ENCODE measurements at places on chromosomes 11 and 22.

DNA sequence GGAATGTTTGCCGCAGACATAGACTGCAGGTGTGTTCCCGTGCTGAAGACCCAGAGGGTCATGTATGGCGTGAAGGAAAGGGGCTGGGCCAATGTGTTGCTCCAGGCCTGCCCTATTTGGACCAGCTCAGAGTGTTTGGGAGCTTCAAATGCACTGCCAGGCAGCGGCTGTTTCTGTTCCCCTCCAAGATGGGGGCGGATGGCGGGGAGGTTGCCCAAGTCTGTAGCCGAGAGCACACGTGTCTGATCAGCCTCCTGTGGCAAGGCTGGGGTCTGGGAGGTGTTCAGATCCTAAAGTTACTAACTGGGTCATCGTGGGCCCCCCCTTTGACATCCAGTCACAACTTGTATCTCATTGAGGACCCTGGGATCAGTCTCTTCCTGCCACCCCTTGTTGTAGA lies 45.5 kb downstream of the CACNA1I start:
- DNase-seq = no peak

GRCh38 chr11:15222777-15223176 lies 108.1 kb downstream of the INSC start:
- DNase-seq = no peak

- DNase-seq = no peak
These were observed 58.3 kb upstream of the TOP3B start for GRCh38 chr22:22040908-22041307.

- DNase-seq = no peak
These were observed 13.6 kb downstream of the KCNJ5 start for GRCh38 chr11:128904656-128905344.

GRCh38 chr11:773425-773824 lies 3.9 kb downstream of the GATD1 start:
- no peak for DNase-seq

DNA sequence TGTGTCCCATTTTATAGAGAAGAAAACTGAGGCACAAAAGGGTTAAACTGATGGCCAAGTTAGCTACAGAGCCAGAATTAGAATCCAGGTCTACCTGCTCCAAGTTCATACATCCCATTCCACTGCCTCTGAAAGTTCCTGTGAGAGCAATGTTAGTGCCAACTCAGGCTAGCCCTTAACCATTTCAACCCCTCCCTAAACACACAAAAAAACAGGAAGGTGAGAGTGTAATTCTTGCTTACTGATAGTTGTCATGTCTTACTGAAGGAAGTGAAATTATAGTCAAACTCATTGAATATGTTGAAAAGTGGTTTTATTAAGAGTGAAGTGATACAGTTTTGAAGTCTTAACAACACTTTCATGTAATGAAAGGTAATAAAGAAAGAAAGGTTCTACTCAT lies 2.9 kb upstream of the E2F8 start:
- DNase-seq = no peak

DNA sequence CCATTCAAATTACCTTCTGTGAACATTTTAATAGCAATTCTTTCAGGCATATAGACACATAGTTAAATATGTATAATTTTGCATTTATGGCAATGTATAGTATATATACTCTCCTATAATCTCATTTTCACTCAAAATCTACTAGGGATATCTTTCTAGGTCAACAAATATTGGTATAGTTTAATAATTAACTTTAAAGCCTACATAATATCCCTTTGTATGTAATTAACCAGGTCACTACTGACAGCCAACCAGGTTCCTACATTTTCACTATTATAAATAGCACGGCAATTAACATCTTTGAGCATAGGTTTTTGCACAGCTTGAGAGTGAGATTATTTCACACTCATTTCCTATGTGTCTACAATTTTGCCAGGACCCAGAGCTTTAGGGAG lies 15.8 kb downstream of the OR2AG2 start:
- DNase-seq = no peak

GRCh38 chr11:396948-397548 lies 3.0 kb downstream of the PKP3 start:
- DNase-seq = no peak

DNA sequence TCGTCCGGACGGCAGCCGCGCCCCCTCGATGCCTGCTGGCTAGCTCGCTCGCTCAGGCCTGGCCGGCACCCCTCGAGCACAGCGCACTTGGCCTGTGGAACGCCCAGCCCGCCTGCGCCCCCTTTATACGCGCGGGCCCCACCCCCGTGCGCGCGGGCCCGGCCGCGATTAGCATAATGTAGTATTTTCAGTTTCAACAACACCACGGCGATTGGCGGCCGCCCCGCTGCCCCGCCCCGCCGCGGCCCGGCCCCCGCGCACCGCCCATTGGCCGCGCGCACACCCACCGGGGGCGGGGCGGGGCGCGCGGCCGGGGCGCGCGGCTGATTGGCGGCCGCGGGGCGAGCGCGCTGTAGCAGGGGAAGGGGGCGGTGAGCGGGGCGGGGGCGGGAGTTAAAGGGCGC lies at the start of gene CDKN1C:
TSS of gene CDKN1C (minus strand) at position 98 of the 404 bp plus-strand sequence. CDS start 319 bp downstream, outside the sequence.
- DNase-seq = peak; percentile 43

GRCh38 chr11:132586801-132587200 lies 945.5 kb downstream of the OPCML start:
- no peak for DNase-seq

GRCh38 chr11:70696076-70696475 lies 297.7 kb downstream of the CTTN start:
- no peak for DNase-seq

GRCh38 chr11:66680966-66681645 lies 3.4 kb upstream of the RBM4B start:
- DNase-seq = no peak

GRCh38 chr11:42237701-42238235 lies 778.3 kb upstream of the LRRC4C start:
- DNase-seq = no peak

GRCh38 chr11:48025293-48025983 lies 45.1 kb downstream of the PTPRJ start:
- peak; percentile 61 for DNase-seq

DNA sequence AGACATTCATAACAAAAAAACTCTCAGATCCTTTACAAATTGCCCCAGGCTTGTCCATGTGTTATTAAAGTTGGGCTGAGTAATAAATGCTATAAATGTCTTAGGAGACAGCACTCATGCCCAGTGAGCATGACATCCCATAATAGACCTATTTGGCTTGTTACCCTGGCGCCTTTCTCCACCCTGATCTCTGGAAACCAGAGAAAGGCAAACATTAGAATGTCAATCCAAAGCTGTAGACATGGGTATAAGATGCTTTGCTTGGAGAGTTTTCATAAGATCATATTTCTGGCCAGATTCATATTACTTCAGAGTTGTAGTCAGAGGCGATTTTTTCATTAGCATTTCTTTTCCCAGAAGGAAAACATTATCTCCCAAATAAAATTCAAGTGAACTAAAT lies 161.3 kb upstream of the UBASH3B start:
- DNase-seq = no peak

DNA sequence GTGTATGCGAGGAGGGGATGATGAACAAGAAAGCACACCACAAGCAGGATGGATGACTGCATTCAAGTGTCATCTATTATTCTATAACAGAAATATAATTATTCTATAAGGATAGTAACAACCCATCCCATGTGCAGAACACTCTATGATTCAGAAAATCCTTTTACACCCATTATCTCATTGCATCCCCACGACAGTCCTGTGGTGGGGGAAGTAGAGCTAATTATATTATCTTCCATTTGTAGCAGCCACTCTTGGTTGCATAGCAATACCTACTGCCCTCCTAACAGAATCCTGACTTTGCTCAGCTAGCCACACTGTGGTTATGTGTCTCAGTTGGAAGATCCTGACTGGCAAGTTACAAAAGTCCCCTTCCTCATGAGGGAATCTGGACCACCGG lies 406.5 kb upstream of the NARS2 start:
- DNase-seq = no peak
